Fibroblast of mammary gland (primary cell): ENCODE measurements at places on chromosomes 1 and 21.
A peak's percentile ranks its signal among the peaks of the same experiment; 100 is the strongest.

- DNase-seq = peak; percentile 87
These were observed 105.0 kb upstream of the ADGRL2 start for GRCh38 chr1:81695741-81696140.

DNA sequence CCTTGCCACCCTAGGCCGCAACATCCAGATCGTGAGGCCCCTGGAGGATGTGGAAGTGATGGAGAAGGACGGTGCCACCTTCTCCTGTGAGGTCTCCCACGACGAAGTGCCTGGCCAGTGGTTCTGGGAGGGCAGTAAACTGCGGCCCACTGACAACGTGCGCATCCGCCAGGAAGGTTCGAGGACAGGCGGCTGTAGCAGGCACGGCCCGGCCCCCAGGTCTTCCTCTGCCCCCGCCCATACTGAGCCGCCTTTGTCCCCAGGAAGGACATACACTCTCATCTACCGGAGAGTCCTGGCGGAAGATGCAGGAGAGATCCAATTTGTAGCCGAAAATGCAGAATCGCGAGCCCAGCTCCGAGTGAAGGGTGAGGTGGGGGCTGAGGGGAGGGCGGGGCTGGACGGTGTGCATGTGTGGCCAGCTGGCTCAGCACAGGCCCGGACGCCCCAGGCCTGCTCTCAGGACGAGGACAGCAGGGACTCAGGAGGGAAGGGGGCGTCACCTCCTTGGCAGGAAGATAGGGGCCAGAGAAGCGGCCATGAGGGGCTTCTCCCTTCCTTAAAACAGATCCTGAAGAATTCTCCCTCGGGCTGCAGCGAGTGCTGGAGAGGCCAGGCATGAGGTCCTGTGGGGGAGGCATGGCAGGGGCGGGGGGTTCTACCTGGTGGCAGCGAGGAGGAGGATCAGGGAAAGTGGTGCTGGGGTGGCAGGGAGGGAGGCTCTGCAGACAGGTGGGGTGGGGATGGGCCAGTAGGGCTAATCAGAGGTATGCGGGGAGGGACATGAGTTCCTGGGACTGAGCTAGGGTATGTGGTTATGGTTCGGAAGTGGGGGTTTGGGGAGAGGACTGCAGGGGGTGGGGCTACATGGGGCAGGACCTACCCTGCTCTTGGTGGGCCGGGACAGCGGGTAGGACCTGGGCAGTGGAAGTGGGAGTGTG lies 69.9 kb downstream of the OBSCN start:
- DNase-seq = no peak

- DNase-seq = no peak
These were observed 940 bp downstream of the SRRM1 start for GRCh38 chr1:24644100-24644384.

GRCh38 chr1:201702936-201703335 lies 126.0 kb upstream of the IPO9 start:
- DNase-seq = peak; percentile 38
